ENCODE measurements at places on chromosomes 6 and 20. TPM values are rescaled to one million over a fixed set of nuclear protein-coding genes. Genes with fewer than 3 reads are reported as not detected.

Gene PBOV1
- not detected for total RNA-seq

Gene STX11
- 0.85 TPM for total RNA-seq

Gene HLA-DOB
- 0.10 TPM for total RNA-seq

Gene MDFI
- total RNA-seq: 0.33 TPM

Gene CLIC5
- under 0.01 TPM for total RNA-seq

Gene SYNJ2
- 91.0 TPM for total RNA-seq

Gene TXLNB
- total RNA-seq: 0.03 TPM

Gene CPXM1
- 0.33 TPM for total RNA-seq

Gene ADGRG6
- 2.1 TPM for total RNA-seq

Gene PRR18
- total RNA-seq: not detected

Gene FGD2
- total RNA-seq: not detected

Gene HCRTR2
- total RNA-seq: not detected

Gene C6orf132
- total RNA-seq: 0.66 TPM

Gene DYNLRB1
- 79.5 TPM for total RNA-seq

Gene NOX3
- total RNA-seq: not detected

Gene MICB
- total RNA-seq: 15.8 TPM

Gene GRIK2
- 0.89 TPM for total RNA-seq

Gene PHF20
- total RNA-seq: 53.5 TPM

Gene PLA2G7
- total RNA-seq: not detected

Gene L3MBTL1
- total RNA-seq: 5.7 TPM

Gene KCNK16
- not detected for total RNA-seq

Gene ADGRB3
- 0.83 TPM for total RNA-seq

Gene UBR2
- total RNA-seq: 34.8 TPM

Gene ANKRD66
- total RNA-seq: not detected

Gene TTK
- total RNA-seq: 2.5 TPM

Gene SLC26A8
- total RNA-seq: 0.07 TPM

Gene VGLL2
- total RNA-seq: not detected

Gene PNLDC1
- total RNA-seq: 0.20 TPM

Gene SOBP
- total RNA-seq: 14.6 TPM

Gene KIF25
- 0.72 TPM for total RNA-seq

Gene EYA4
- total RNA-seq: 0.65 TPM

Gene NR2E1
- not detected for total RNA-seq

Gene RSPO4
- not detected for total RNA-seq

Gene PHF3
- 61.8 TPM for total RNA-seq

Gene GUCA1A
- total RNA-seq: not detected

Gene C20orf202
- total RNA-seq: 0.07 TPM

Gene SIRPB1
- total RNA-seq: not detected

Gene SLC16A10
- not detected for total RNA-seq

Gene CDH4
- total RNA-seq: 0.10 TPM

Gene DEFB124
- total RNA-seq: not detected

Gene NUS1
- 22.9 TPM for total RNA-seq

Gene HRH3
- total RNA-seq: not detected

Gene SOX12
- 6.6 TPM for total RNA-seq

Gene PDE7B
- total RNA-seq: 53.1 TPM

Gene KHDC3L
- total RNA-seq: not detected

Gene PKIB
- 6.5 TPM for total RNA-seq

Gene TBXT
- total RNA-seq: not detected

Gene TREML2
- not detected for total RNA-seq

Gene ATP9A
- 55.8 TPM for total RNA-seq

Gene ADGRF5
- 39.0 TPM for total RNA-seq

Gene BTNL2
- not detected for total RNA-seq

Gene TFAP2C
- total RNA-seq: not detected

Data from smooth muscle cell of the pulmonary artery (primary cell).